ENCODE measurements at places on chromosomes 5 and 9. TPM values are rescaled to one million over a fixed set of nuclear protein-coding genes. Genes with fewer than 3 reads are reported as not detected.

The FGFR4 gene
- 1.7 TPM for total RNA-seq

The QRFP gene
- total RNA-seq, result not detected

The PRRT1B gene
- not detected for total RNA-seq

The PCDHA1 gene
- total RNA-seq, result not detected

The MARCOL gene
- not detected for total RNA-seq

The LYSMD3 gene
- total RNA-seq, result 23.5 TPM

The LRRTM2 gene
- not detected for total RNA-seq

The SPINK5 gene
- not detected for total RNA-seq

The GAS1 gene
- 0.28 TPM for total RNA-seq

The IFNK gene
- not detected for total RNA-seq

The IL3 gene
- total RNA-seq, result 9.0 TPM

DNA sequence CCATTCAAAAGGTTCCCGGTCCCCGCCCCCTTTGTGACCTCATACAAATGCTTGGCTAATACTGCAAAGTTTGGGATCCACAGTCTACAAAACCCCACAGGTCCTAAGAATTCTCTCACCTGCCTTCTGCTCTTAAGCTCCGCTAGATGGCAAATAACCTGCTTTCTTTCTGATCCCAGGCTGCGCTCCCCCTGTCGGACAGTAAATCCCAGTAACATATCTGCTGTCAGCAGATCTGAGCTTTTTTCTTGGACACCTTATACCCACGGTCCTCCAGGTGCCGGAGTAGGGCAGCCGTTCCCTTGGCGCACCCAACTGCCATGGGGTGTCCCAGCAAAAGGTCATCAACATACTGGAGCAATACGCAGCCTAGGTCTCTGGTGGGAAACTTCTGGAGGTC lies 39.0 kb upstream of the PPP1R26 start:
- ATAC-seq, result no peak

DNA sequence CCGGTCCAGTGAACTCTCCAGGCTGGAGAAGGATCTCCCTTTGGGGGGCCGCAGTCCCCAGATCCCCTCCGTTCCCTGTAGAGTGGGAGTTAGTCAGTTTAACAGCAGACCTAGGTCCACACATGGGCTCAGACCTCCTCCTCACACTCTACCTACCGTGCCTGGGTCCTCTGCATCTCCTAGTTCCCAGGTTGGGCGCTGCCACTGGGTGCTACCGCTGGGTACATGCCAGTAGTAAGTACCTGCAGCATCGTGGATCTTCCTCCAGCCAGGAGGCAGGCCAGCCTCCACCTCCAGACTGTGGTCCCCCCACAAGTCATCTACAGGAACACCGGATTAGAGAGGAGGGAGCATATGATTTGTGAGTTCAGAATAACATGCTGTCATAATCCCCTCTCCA lies 802 bp downstream of the APBB3 start:
- no peak for ATAC-seq

DNA sequence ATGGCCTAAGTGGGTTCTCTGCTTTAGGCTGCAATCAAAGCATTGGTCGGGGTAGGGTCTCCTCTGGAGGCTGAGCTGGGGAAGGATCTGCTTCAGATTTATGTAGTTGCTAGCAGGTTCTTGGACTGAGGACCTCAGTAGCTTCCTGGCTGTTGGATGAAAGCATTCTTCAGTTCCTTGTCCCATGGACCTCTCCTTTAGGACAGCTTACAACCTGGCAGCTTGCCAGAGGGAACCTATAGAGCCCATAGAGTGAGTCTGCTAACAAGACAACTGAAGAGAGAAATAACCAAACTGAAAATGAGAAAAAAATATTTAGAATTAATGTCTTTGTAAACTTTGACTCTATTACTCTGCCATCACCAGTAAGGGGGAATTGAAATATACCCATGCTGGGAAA lies 12.4 kb downstream of the MRPS30 start:
- ATAC-seq, result no peak

DNA sequence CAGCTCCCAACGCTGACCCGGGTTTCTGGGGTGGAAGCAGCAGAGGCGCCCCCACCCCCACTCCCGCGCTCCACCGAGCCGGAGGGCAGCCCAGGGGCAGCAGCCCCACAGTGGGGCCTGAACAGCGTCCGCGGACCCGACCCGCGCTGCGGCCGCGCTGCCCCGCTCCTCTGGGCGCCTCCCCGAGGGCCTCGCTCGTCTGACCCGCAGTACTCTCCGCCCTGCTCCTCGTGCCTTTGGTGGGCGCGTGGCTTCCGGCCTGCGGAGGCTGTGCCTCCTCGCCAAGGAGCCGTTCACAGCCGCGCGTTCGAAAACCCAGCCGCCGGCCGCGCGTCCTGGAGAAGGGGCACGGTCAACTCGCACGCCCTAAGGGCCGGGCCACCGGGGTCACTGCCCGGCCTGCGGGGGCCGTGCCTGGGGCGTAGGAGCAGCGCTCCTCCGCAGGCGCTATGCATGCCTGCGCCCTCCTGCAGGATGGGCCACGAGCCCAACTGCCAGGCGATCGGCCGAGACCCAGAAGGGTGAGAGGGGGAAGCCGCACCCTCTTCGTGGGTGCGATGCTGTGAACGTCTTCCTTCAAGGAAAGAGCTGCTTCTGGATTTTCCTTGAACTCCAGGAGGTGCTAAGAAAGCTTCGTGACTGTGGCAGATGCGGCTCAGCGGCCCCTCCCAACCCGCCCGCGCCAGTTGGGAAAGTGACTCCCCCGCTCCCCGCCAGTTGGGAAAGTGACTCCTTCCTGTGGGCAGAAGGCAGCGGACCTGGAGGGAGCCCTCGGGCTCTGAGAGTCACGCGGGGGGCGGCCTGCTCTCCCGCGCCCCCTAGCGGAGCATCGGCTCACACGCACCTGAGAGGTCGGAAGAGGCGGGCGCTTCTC lies 82.7 kb downstream of the HSD17B3 start:
- peak; percentile 41 for ATAC-seq

- ATAC-seq, result no peak
These were observed 2.9 kb downstream of the AGPAT2 start for GRCh38 chr9:136684339-136684738.

DNA sequence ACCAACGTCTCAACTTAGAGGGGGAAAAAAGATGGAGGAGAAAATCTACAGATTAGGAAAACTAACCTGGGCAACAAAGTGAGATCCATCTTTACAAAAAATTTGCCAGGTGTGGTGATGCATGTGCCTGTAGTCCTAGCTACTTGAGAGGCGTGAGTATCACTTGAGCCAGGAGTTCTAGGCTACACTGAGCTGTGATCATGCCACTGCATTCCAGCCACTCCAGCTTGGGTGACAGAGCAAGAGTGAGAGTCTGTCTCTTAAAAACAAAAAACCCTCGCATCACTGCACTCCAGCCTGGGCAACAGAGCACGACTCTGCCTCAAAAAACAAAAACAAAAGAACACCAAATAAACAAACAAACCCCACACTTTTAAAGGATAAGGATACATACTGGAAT lies 98.1 kb upstream of the NR5A1 start:
- no peak for ATAC-seq

GRCh38 chr5:93995126-93995621 lies 253.8 kb upstream of the POU5F2 start:
- peak; percentile 19 for ATAC-seq

DNA sequence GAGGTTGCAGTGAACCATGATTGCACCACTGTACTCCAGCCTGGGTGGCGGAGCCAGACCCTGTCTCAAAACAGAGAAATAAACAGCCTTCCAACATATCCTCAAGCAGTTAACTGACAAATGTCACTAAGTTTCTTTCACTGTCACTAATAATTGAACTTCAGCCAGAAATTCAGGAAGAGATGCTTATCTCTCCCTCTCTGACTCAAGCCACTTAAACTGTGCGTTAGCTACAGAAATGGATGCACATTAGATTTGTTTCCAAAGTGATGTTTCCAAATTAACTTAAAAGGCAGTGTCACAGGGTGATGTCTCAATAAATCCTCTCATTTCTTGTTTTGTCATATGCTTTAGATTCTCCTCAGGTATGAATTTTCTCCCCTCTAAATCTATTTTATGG lies 164.9 kb downstream of the KDM4C start:
- ATAC-seq, result no peak

DNA sequence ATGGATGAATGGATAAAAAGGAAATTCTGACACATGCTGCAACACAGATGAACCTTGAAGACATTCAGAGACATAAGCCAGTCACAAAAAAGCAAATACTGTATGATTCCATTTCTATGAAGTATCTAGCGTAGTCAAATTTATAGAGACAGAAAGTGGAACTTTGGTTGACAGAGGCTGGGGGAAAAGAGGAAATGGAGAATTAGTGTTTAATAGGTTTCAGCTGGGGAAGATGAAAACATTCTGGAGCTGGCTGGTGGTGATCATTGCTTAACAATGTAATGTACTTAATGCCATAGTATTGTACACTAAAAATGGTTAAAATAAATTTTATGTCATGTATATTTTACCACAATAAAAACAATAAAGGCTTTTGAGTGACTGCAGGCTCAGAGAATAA lies 24.2 kb downstream of the PPIC start:
- no peak for ATAC-seq

GRCh38 chr9:132365986-132366385 lies 11.2 kb upstream of the SETX start:
- ATAC-seq, result no peak

- no peak for ATAC-seq
These were observed 2.3 kb downstream of the NMRK1 start for GRCh38 chr9:75085640-75086039.

DNA sequence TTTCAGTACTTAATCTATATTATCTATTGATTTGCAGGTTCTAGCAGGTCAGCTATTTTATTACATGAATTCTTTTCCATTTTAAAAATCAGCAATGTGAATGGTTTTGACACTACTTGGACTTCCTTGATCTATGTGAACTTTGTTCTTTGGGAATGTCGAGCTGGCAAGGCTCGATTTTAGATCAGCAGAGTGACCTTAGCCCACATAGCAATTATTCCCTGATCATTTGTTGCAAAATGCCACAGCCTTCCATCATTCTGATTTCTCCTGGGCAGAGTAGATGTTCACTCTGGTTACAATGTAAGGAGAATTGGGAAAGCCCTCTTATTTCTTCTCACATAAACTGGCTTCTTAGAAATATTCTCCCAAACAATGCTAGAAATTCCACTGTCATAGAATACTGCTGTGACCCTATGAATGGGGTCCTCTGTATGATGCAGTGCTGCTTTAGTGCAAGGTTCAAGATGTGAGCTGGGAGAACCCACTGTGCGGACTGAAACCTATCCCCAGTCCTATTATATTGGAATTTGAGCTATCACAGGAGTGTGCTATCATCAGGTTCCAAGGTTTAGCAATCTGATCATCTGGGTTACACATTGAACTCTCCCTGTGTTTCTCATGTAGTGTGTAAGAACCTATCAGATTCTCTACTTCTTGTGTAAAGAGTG lies 15.7 kb upstream of the GDA start:
- ATAC-seq, result no peak

DNA sequence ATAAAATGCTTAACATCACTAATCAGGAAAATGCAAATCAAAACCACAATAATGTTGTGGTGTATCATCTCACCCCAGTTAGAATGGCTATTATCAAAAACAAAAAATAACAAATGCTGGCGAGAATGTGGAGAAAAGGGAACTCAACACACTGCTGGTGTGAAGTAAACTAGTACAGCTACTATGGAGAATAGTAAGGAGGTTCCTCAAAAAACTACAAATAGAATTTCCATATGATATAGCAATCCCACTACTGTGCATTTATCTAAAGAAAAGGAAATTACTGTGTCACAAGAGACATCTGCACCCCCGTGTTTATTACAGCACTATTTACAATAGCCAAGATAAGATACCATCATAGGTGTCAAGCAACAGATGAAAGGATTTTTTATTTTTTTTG lies 214.5 kb upstream of the RASA1 start:
- no peak for ATAC-seq

GRCh38 chr9:133518706-133519449 lies 5.9 kb downstream of the MYMK start:
- ATAC-seq, result no peak

- ATAC-seq, result no peak
These were observed 676.3 kb upstream of the GRAMD2B start for GRCh38 chr5:125746917-125747316.

DNA sequence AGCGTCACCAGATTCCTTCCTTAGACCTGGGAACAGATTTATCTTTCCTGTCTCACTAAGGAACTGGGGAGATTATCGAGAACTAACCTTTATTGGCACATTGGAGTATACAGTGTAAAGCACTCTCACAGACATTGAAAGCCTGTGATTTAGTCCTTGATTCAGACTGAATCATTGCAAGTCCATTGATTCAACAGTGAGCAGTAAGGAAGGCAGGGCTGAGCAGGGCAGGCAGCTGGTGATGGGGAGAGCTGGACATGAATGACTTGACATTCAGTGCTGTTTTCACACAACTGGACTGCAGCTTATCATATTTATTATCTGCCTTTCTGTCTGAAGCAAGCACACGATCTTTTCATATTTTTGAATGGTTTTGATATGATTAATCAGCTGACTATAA lies 16.2 kb downstream of the ISOC1 start:
- ATAC-seq, result no peak

GRCh38 chr5:100746730-100747129 lies 156.4 kb downstream of the ST8SIA4 start:
- ATAC-seq, result no peak

GRCh38 chr9:106889061-106889590 lies 26.2 kb downstream of the ZNF462 start:
- no peak for ATAC-seq

GRCh38 chr9:90420768-90421513 lies 221.7 kb downstream of the DIRAS2 start:
- ATAC-seq, result no peak

DNA sequence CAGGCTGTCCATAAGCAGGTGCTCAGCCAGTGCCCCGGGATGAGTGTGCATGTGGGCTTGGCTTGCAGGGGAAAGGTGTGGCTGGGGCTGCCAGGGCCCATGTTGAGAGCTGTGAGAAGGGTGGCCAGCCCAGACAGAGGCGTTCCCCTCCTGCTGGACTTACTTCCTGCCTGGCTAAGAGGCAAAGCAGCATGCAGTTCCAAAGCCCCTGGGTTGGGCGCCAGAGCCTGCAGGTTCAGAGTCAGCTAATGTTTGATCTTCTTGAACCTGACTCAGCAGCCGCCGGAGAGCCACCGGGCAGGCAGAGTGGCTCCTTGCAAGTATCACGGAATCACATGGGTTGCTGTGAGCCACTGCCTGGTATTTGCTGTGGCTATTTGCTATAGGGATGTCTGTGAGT lies 168.4 kb upstream of the MAP1B start:
- ATAC-seq, result no peak

- ATAC-seq, result no peak
These were observed 220.2 kb downstream of the DMAC1 start for GRCh38 chr9:7579351-7579750.

GRCh38 chr5:5318426-5319190 lies 103.9 kb upstream of the ICE1 start:
- no peak for ATAC-seq

GRCh38 chr5:97501965-97502305 lies 318.9 kb upstream of the RIOK2 start:
- ATAC-seq, result no peak

GRCh38 chr5:120043431-120043830 lies 414.1 kb downstream of the FAM170A start:
- ATAC-seq, result no peak

- no peak for ATAC-seq
These were observed 102.1 kb downstream of the LURAP1L start for GRCh38 chr9:12876872-12877271.
